Activated CD4-positive, alpha-beta T cell treated with anti-CD3 and anti-CD28 coated beads, Interleukin-10, Interleukin-2, amounts not matched to agents 100 ng/mL and 50 ng/mL, durations not matched to agents 16 hours and 8 hours (primary cell): ENCODE measurements at places on chromosomes 7 and 10.

- no peak for DNase-seq
These were observed 41.0 kb upstream of the AMPH start for GRCh38 chr7:38671911-38672905.

DNA sequence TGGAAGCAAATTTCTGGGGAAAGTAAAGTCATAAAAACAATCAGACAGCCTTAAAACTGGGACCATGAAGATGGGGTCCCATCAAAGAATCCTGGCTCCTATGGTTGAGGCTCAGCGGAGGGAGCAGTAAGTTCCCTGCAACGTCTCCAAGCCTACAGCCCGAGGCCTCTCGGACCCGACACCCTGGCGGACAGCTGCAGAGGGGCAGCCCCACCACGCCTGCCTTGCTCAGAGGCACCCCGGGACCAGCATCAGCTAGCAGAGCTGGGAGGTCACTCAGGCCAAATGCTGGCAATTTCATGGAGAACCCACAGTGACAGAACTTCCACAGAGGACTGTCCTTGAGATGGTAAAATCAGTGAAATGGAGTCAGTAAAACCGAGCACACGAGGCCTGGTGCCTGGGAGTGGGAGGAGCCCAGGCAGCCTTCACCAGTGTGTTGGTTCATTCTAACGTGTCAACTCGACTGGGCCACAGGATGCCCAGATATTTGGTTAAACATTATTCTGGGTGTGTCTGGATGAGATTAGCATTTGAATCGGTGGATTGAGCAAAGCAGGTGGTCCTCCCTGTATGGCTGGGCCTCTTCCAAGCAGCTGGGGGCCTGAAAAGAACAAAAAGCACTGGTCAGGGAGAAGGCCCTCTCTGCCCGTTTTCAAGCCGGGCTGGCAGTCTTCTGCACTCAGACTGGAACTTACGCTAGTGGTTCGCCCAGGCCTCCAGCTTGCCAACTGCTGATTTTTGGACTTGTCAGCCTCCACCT lies 96.2 kb upstream of the INSIG1 start:
- DNase-seq, result no peak

- no peak for DNase-seq
These were observed 11.7 kb upstream of the ZNF239 start for GRCh38 chr10:43585981-43586729.

DNA sequence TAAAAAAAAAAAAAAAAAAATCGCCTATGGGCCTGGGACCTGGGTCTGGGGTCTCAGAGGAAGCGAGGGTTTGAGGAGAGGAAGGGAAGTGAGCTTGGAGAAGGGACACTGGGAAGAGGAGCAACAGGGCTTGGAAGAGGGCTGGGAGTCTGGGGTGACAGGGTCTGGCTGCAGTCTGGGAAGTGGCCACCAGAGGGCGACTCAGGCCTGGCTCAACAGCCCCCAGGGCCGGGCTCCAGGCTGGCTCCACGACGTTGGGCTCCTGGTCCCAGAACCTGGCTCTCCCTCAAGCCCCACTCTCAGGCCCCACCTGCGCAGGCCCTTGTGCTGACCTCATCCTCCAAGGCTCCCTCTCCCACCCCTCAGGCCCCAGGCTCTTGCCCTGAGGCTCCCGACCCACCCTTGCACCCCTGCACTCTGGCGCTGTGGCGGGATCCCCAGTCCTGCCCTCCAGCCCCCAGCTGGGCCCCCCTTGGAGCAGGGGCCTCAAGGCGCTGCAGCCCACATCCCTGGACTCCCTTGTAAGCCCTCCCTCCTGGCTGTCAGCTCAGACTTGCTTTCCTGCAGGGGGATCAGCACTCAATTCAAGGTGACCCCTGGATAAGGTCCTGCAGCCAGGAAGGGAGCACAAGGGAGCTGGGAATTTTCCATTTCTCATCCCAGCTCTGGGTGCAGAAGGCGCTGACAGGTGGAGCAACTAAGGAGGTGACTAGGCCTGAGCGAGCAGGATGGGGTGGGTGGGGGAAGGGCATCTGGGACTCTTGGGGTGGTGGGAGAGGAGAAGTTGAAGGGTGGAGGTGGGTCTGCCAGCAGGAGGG lies 5.4 kb upstream of the SPACDR start:
- peak; percentile 84 for DNase-seq

DNA sequence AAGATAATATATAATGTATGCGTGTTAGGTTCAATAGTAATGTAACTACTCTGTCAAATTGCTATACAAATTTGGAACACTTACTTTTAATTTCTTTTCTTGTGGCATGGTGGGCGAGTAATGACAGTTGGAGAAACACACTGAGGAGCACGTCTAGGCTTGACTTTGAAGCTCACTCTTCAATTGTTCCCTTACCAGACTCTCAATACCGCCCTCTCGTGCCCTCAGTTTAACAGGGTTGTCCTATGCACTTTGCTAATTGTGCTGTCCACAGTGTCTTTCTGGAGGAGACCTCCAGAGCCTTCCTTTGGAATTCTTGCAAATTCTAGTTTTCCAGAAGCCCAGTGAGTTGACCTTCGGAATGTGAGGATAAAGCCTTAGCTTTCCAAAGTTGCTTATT lies 107.2 kb upstream of the RELN start:
- DNase-seq, result no peak

DNA sequence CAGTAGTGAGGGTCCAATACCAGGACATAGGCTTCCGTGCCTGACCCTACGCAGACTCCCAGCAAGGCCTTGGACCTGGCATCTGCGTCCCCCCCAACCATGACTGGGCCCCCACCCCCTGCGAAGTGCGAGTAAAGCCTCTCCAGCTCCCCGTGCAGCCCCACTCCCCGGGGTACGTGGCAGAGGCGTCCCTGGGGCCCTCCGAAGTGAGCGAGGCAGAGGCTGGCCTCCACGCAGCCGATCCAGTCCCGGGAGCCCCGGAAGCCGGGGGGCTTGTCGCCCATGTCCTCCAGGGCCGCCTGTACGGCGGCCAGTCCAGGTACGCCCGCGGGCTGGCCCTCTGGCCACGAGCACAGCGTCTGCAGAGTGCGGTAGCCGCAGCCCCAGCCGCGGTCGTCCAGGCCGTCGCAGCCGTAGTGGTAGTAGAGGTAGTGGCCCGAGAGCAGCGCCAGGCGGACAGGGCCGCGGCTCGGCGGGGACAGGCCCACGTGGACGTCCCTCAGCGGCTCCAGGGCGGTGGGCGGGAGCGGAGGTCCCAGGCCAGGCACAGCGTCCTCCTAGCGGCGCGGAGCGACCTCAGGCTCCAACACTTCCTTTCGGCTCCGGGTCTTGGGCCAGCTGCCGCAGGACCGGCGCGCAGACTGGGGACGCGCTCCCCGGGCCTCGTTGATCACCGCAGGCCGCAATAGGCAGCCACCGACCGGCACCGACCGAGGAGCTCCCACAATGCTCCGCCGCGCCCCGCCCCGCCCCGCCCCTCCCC lies at the start of gene UFSP1:
Gene UFSP1 (minus strand): TSS at position 728 of the 763 bp plus-strand sequence. CDS start 444 bp downstream, at position 284.
- DNase-seq, result no peak

DNA sequence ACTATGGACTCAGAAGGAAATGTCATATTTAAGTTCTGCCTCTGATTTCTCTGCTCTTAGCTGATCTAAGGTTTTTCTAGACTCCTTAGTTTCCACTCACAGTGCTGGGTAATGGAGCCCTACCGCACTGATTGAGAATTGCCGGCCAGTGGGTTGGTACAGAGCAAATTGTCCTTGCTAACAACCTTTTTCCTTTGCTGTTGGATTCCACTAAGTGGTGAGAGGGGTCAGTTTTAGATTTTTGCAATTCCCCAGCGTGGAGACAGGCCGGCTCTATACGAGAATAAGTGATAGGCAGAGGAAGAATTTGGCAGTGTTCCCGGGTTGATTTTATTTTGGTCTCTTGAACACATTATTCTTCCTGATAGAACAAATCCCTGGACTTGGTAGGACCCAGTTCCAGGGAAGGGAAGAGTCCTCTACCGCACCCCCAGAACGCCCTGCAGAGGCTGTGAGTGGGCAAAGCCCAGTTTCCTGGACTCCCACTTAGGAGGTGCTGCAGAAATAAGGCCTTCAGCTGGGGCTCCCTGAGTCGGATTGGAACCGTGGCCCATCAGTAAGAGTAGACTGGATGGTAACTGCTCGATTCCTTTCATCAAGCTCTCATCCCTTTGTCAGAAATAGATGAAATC lies 3.0 kb upstream of the NRP1 start:
- DNase-seq, result no peak

GRCh38 chr7:47420122-47420780 lies 161.7 kb downstream of the TNS3 start:
- no peak for DNase-seq

- no peak for DNase-seq
These were observed 134.8 kb upstream of the LAMB4 start for GRCh38 chr7:108265007-108265406.

DNA sequence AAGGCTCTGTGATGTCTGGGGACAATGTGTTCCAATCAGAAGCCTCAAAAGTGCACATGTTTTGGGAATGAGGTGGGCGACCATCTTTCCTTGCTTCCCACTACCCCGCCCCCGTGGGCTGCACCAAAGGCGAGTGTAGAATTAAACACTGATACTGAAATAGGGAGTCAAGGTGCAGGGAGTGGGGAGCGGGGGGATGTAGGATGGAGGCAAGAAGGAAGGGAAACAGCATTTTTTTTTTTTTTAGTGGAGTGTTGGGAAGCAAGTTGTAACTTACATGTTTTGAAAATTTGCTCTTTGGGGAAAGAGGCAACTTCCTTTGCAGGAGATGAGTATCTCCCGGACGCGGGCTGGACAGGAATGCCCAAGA lies 484 bp upstream of the DLX5 start:
- no peak for DNase-seq

DNA sequence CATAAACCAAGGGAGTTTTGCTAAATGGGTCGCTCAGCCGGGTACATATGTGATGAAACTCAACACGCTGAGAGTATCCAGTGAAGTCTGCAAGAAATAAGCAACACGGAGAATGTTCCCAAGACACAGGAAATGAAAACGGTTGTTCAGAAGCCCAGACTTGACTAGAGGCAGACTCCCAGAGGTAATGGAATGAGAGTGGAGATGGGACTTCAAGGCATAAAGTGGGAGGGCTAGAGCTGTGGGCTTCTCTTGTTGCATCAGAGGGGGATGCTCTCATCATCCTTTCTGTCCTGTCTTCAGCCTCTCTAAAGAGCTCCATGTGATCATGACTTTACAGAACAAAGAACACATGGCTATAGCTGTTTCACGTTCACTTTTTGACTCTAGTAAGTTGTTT lies 88.3 kb downstream of the BAMBI start:
- no peak for DNase-seq

- no peak for DNase-seq
These were observed 55.7 kb upstream of the ZRANB1 start for GRCh38 chr10:124886195-124886594.

DNA sequence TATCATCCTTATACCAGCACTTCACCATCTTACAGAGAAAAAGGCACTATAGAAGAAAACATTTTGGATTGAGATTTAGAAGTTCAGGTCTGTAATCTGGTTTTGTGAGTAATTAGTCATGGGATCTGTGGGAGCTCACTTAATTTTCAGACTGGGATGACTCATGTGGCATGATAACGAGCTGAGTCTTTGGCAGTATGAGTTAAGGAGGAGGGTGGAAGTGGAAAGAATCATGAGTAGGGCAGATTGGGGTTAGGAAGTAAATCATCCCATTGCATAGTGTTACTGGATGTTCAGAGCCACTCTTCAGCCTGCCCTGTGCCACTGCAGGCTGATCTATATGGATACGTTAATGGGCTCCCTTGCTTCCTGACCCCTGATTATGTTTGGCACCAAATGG lies 64.9 kb downstream of the ZNF92 start:
- DNase-seq, result peak; percentile 7

- DNase-seq, result no peak
These were observed 3.1 kb downstream of the PAX2 start for GRCh38 chr10:100748231-100749058.
